ENCODE measurements at places on chromosomes 1 and 21. TPM values are rescaled to one million over a fixed set of nuclear protein-coding genes. Genes with fewer than 3 reads are reported as not detected.

- DNase-seq, result no peak
These were observed 60.7 kb downstream of the ZNF697 start for GRCh38 chr1:119587341-119587740.

DNA sequence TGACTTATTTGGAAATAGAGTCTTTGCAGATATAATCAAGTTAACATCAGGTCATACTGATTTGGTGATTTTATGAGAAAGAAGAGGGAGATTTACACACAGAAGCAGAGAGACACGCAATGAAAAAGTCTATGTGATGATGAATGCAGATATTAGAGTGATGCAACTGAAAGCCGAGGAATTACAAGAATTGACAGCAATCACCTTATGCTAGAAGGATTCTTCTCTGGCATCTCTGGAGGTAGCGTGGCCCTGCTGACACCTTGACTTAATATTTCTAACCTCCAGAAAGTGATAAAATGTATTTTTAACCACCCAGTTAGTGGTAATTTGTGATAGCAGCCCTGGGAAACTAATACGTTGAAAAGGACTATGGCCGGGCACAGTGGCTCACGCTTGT is 14.2 kb upstream of the CFH start:
- no peak for DNase-seq

DNA sequence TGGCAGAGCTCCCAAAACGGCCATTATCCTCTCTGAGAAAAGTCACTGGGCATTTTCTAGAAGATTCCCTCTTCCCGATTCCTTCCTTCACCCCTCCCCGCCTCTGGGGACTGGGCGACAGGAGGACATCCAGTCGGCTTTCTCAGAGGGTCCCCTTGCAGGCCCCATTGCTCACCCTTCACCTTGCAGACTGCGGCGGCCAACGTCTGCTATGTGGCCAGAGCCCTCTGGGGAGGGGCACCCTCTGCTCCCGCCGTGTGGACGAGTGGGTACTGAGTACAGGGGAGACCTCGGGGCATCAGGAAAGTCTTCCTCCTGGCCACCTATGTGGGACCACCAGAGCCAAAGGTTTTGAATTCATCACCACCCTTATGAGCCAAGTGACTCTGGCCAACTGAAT is 293.5 kb upstream of the VAMP3 start:
- no peak for DNase-seq

GRCh38 chr1:111499026-111499785 is 4.2 kb downstream of the ADORA3 start:
- DNase-seq, result no peak

DNA sequence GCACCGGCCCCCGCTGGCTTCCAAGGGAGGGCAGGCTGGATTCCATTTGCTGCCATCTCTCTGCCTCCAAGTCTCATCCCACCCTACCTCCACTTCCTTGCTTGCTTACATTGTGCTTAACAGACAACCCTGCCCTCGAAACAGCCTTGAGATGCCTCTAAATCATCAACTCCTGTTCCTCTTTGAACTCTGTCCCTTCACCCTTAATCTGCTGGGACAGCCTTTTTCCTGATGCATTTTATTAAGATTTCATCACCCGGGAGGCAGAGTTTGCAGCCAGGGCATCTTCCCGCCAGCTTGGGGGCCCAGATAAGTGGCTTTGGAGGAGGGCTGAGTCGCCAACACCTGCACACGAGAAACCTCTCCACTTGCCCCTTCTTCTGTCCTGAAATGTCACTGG is 192.5 kb downstream of the KAZN start:
- no peak for DNase-seq

GRCh38 chr1:209720326-209720725 is 15.7 kb downstream of the HSD11B1 start:
- no peak for DNase-seq

GRCh38 chr1:214422137-214422671 is 129.2 kb downstream of the PTPN14 start:
- no peak for DNase-seq

- DNase-seq, result no peak
These were observed 229.1 kb downstream of the KCNJ6 start for GRCh38 chr21:37686991-37687810.

DNA sequence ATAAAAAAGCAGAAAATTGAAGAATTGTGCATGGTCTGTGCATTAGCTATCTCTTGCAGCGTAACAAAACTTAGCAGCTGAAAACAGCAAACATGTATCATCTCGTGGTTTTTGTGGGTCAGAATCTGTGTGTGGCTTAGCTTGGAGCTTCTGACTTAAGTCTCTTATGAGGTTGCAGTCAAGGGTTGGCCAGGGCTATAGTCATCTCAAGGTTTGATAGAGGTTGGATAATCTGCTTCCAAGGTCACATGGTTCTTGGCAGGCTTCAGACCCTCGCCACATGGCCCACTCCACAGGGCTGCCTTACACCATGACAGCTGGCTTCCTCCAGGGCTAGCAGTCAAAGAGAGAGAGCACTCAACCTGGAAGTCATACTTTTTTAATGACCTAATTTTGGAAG is 35.9 kb downstream of the CNST start:
- no peak for DNase-seq

GRCh38 chr1:23483321-23484252 is at the start of gene ASAP3:
TSS of gene ASAP3 (minus strand) at chr1:23484179. CDS start at chr1:23484133, 46 bp downstream.
- DNase-seq, result peak; percentile 27

DNA sequence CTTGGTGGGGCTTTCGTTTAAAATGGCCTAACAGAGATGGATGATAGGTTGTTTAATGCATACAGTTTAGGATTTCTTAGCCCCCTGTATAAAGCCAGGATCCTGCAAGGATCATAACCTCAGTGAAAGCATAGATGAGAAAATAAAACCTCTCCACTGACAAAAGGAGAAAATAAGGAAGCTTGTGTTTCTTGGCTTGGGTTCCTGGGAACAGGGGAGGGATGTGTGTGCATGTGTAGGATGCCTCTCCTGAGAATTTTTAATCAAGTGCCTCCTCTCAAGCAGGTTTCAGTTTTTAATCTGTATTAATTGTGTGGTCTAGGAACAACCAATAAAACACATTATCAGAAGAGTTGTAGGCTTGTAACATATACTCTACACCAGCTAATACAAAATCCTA is 26.1 kb downstream of the PRKACB start:
- no peak for DNase-seq

DNA sequence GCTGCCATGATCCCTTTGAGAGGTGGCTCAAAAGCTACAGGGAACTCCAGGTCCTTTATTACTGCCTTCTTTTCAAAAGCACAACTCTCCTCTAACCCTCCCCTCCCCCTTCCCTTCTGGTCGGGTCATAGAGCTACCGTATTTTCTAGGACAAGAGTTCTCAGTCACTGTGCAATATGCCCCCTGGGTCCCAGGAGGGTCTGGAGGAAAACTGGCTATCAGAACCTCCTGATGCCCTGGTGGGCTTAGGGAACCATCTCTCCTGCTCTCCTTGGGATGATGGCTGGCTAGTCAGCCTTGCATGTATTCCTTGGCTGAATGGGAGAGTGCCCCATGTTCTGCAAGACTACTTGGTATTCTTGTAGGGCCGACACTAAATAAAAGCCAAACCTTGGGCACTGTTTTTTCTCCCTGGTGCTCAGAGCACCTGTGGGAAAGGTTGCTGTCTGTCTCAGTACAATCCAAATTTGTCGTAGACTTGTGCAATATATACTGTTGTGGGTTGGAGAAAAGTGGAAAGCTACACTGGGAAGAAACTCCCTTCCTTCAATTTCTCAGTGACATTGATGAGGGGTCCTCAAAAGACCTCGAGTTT is 3.1 kb downstream of the BTG2 start:
- DNase-seq, result no peak

PROX1 gene
- not detected for total RNA-seq

RGL1 gene
- total RNA-seq, result 1.8 TPM

KRTAP27-1 gene
- not detected for total RNA-seq

NUF2 gene
- 1.8 TPM for total RNA-seq

All from CD4-positive, alpha-beta T cell (primary cell).